AG09319 (cell line): ENCODE measurements at places on chromosomes 13 and 19.

- no peak for DNase-seq
Observed at GRCh38 chr19:17487284-17488121, 17.2 kb downstream of the SLC27A1 start.

DNA sequence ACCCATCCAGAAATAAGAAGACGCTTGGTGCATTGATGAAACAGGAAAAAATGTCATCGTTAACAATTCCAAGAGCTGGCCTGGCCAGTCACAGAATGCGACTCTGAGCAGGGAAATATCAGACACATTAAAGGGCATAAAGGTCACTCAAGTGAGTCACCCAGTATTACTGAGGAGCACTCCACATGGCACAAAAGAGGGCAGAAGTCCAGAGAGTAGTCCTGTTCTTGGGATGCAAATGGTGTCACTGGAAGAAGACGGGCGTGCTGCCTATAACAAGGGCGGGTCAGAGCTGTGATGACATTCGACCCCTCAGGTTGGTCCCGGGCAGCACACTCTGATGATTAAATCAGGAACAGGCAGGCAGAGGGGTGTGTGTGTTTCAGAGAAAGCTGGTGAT, 720.3 kb downstream of the UQCRFS1 start:
- DNase-seq = no peak

DNA sequence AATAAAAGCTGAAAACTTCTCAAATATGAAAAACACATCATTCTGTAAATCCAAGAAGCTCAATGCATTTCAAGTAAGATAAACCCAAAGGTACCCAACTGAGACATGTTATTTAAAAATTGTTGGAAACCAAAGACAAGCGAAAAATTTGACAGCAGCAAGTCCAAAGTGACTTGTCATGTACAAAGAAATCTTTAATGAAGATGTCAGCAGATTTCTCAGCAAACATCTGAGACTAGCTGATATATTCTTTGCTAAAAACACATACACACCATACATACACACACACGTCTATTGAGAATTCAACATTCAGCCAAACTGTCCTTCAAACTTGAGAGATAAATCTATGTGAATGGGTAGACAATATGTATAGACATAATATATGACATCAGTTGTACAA, 5.7 kb upstream of the ZNF222 start:
- no peak for DNase-seq

DNA sequence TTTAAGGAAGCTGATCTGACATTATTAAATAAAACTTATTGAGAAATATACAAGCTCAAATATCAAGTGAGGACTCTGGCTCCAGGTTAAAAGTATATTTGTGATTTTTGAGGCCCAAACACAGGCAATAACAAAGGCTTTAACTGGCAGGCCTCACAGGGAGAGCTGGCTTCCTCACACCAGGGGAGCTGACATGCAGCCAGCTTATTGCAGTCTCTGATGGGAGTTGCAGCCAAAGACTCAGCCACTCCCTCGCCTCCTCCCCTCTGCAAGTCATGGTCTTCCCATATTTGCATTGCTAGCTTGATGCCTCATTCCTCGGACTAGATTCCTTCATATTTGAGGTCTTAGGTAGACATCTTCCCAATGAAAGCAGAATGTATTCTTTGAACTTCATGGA, 647.1 kb upstream of the SLITRK6 start:
- DNase-seq = no peak

DNA sequence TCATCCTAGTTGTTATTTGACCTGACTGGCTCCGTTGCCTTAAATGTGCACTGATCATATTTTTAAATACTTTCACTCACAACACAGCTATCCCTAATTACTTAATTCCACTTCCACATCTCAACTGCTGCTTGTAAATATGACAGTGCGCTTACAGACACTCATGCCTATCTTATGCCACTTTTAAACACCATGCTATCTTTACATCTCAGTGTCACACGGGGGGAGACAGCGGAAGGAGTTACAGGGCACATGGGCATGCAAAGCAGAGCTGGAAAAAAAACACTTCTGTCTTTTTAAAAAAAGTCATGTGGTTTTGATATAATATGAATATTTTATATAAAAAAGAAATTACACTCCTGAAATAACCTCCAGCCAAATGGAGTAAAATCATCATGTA, 44.1 kb downstream of the SMAD9 start:
- no peak for DNase-seq

GRCh38 chr13:43389983-43390382, 366.6 kb downstream of the DNAJC15 start:
- DNase-seq = peak; percentile 82

DNA sequence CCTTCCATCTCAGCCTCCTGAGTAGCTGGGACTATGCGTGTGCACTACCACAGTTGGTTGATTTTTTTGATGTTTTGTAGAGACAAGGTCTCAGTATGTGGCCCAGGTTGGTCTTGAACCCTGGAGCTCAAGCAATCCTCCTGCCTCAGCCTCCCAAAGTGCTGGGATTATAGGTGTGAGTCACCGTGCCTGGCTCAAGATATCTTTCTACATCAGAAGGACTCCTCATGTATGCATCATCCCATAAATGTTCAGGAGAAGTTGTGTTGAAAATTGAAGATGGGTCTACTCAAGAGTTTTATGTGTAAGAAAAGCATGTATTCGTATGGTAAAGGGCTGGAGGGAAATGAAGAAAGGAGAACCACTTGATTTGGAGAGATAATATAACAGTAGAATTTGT, 71.8 kb upstream of the STK24 start:
- no peak for DNase-seq

DNA sequence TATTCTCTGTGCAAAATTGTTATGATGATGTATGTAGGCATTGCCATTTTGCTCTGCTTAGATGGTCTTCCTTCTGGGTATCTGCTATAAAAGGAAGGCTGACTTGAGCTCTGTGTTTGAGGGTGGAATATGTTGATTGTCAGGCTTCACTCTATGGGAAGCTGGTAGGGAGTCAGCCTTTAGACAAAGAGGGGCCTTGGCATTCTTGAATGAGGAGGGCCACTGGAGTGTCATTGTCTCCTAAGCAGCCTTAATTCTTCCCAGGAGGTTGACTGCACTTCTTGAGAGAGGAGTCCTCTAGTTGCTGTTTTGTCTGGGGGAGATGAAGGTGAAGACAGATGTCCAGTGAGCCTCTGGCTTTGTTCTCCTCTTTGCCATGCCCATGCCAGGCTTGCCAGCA, 266.8 kb downstream of the KCNRG start:
- no peak for DNase-seq

- no peak for DNase-seq
Observed at GRCh38 chr19:19050731-19051130, 13.1 kb upstream of the SLC25A42 start.
